ENCODE measurements at places on chromosomes 7 and 10.
A peak's percentile ranks its signal among the peaks of the same experiment; 100 is the strongest.

DNA sequence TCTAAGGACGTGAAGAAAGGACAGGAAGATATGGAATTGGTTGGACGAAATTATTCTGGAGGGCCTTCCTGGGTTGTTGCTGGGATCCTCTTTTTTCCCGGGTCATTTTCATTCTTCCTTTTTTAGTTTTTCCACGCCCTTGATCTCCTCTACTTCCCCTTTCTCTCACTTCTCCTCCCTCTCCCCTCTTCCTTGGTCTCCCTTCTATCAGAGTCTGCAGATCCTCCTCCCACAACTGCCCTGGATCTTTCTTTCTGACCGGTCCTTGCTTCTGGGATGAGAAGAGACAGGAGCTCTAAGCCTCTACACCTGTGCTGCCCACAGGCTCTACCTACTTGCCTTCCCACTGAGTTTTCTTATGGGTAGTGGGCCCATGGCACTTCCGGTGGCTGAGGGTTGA is 103.7 kb upstream of the RELN start:
- no peak for DNase-seq

- DNase-seq = no peak
Observed at GRCh38 chr10:81251457-81252115, 623.4 kb upstream of the NRG3 start.

DNA sequence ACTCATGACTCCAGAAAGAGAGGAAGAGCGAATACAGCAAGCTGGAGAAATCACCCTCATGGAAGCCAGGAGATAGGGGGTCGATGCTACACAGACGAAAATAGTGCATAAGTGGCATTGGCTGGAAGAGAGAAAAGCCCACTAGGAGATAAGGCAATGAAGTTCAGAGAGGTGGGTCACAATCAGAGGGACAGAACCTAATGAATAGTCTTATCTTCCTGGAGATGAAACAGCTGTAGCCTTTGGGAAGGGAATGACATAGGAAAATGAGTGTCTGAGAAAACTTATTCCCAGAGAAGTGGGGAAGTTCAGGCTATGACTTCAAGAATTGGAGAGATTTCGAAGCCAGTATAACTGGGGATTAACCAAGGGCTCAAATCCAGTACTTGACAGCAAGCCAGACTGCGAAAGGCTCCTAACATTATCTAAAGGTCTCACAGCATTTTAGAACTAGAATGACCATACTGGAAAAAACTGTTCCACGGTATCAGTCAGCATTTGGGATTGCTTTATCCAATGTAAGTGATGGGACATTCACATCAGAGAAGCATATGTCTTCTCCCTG is 211.1 kb downstream of the ZNF365 start:
- DNase-seq = no peak

- DNase-seq = no peak
Observed at GRCh38 chr7:676246-676971, 50.1 kb upstream of the DNAAF5 start.

DNA sequence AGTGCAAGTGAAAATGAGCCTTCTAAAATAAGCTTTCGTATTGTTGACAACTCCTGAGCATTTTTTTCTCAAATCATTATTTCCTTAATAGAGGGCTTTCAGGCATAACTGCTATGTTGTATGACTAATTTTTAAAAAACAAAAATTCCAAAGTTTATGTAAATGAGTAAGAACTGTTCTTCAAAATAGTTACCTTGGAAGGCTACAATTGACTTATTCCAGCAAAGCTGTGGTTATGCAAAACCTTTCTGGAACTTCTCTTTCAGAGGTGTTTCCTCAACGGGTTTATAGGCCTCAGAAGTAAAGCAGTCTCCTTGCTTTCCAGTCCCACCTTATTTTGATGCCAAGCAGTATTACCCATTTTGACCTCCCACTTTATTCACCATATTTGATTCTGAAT is 2.5 kb downstream of the SLC25A28 start:
- no peak for DNase-seq

DNA sequence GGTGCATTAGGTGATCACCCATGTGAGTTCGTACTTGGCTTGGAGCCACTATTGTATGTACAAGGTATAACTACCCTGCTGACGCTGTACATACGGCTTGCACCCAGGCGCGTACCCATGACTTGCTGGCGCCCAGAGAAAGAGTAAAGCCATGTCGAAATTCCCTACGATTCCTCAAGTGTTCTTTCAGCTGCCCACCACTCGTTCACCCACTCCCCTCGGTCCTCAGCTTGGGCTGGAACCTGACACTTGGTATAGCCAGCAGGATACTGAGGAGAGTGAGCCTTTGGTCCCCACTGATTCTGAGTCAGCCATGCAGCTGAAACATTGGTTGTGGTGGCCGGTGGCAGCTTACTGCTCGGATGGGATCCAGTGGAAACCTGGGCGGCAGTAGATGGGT is 241.5 kb downstream of the CACNA2D1 start:
- no peak for DNase-seq

- DNase-seq = no peak
Observed at GRCh38 chr7:107563081-107563774, 492 bp downstream of the COG5 start.

DNA sequence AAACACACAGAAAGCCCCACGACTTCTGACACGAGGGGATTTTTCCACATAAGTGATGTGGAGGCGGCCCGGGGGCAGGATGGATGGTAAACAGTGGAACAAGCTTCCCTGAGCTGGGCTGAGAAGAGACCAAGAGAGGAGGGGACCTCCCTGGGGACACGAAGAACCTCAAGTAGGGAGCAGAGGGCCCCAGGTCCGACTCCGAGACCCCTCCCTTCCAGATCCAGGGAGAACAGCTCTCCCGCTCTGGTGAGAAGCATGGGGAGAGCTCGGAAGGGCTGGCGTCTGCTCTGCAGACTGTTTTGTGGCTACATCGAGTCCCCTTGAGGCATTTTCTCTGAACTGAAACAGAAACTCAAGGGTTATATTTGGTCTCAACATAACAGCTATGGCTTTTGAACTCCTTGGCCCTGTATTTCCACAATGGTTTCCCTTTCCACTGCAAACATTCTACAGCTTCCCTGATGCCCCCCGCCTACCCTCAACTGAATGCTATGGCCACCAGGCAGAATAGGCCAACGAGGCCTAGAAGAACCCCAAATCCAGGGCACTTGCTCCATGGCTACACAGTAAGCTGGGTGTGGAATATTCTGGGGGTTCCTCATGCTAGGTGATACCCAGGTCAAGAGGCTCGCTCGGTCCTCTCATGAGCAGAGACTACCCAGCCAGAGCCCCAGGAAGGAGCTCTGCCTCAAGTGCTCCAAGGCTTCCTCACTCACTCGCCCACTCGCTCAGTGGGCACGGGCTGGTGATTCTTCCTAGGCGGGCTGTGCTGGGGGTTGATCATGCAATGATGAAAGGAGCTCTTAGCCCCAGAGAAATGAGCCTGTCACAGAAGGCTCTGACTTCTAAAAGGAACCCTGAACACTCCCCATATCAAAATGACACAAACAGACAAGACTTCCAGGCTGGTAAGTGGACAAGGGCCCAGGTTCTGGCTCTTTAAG is 47.5 kb downstream of the FAM53B start:
- no peak for DNase-seq

DNA sequence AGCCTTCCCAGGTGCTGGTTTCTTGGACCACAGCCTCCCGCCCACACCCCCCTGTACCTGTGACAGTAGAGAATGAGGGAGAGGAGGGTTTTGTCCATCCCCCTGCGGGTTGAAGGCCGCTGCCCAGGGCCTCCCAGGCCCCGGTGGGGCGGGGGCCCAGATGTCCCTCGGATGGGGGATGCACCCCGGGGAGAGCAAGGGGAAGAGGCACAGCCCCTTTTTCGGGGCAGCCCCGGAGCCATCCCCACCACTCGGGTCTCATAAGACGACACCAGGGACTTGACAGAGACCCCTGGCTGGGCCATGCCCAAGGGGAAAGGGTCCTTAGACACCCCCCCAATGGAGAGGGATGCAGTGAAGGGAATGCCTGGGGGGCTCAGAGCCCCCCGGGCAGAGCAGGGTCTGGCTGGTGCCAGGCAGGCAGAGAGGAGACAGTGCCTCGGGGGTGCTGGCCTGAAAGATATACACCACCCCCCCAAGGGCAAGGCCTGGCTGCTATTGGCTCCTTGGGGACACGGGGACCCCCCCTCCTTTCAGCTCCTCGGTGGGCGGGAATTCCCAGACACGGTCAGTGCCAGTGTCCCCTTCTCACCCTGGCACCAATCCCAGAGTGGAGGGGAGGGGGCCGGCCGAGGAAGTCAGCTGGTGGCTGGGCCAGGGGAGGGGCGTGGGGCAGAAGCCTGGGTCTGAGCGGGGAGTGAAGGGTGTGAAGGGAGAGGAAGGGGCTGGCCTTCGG is 3.7 kb upstream of the SPACDR start:
- DNase-seq = no peak

DNA sequence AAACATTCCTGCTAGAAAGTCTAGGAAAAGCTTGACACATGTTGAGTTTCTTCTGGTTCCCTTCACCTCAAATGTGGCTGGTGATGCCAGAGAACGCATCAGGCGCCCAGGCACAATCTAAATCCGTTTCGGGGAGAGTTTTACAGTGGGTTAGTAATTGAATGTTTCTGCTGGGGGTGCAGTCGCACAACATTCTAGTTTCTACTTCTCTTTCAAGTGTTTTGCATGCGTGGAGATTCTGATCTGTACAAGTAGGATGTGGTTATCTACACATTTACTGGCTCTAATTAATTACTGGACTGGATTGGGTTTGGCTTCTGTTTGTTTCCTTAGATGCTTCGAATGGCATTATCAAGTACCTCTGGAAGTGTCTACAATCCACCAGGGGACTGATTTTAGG is 173.8 kb downstream of the TMEM26 start:
- DNase-seq = no peak

- peak; percentile 8 for DNase-seq
Observed at GRCh38 chr10:48215486-48216203, 58.9 kb downstream of the FRMPD2 start.

DNA sequence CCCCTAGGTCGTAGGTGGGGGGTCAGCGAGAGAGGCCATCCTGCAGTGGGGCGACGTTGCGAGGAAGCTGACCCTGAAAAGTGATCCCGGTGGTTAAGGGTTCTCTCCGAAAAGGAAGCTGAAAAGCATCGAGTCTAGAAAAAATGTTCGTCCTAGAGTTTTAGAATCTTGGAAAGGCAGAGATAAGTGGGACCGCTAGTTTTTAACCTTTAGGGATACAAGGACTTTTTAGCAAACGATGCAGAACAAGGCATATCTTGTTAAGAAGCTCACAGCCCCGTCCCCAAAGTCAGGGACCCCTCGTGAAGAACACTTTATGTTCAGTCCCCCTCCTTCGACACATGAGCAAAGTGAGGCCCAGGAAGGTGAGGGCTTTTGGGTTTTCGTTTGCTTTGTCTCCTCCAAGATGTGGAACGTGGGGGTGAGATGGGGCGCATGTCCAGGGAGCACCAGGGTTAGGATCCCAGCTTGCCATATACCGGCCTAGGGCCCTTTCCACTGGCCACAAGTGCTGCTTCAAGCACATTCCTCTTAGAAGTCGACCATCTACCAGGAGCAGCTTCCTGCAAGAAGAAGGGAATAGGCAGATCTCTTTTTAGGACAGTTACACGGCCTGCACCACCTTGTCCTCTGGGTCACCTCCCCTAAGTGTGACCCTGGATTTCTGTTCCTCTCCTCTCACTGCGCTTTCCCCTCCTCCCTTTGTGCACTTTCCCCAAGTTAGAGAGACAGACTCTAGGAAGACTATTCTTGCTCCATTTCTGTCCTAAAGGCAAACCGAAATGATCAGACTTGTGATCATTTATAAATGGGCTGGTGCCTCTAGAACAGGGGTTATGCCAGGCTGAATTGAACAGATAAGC is 969 bp downstream of the SLC35G1 start:
- DNase-seq = no peak

GRCh38 chr7:149884541-149884940 is 10.8 kb downstream of the ATP6V0E2 start:
- DNase-seq = no peak

GRCh38 chr7:85883-86515 is 106.4 kb upstream of the FAM20C start:
- DNase-seq = no peak

GRCh38 chr10:43322769-43323168 is 48.7 kb upstream of the FXYD4 start:
- peak; percentile 32 for DNase-seq

DNA sequence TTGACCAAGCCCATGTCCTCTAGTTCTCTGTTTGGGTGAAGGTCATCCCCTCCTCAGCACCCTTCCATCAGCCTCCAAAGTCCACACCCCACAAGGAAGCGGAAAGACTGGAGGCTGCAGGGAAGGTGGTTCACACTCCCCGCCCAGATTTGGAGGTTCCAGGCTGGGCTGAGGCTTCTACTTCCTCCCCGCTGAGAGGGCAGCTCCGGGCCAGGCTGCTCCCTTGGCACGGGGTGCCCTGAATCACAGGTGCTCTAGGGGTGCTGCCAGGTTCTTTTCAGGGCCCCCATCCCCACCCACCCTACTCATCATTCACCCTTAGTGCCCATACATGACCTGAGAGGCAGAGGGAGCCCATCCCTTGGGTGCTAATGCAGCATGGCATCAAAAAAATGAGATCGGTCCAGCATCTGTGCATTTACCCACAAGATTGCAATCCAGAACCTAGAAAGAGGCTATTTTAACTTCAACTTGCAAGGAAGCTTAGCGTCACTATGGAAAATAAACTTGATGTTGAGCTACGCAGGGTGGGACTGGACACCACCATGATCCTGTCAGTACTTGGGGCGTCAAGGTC is 47.3 kb upstream of the ZMIZ1 start:
- DNase-seq = no peak

DNA sequence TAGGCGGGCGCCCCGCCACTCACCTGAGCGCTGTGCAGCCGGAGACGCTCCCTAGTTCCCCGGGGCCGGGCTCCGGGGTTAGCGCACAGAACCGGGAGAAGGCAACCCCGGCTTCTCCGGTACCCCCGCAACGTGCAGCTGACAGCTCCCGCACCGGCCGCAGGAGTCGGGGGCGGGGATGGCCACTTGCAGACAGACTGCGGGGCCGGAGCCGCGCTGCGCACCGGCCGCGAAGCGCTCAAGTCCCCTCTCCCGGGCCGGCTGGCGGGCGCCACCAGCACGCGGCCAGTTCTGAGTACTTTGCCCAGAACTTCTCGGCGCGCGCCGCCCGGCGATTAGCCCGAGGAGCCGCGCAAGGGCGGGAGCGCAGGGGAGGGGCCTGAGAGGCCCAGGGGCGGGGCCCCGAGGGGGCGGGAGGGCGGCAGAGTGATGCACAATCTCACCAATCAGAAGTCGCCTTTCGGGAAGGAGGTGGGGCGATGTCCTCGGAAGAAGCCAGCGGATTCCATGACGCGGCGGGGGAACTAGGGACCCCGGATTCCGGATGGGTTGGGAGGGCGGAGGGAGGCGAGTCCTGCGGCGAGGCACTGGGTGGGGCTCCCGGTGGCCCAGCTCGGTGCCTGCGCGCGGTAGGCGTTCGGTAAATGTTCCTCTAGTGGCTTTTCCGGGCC is at the start of gene OSBPL3:
Gene OSBPL3, minus strand, starts transcription at position 316 of the 671 bp plus-strand sequence. CDS start 87,706 bp downstream, outside the sequence.
- peak; percentile 92 for DNase-seq

- DNase-seq = no peak
Observed at GRCh38 chr7:32779167-32779566, 112.4 kb downstream of the KBTBD2 start.

DNA sequence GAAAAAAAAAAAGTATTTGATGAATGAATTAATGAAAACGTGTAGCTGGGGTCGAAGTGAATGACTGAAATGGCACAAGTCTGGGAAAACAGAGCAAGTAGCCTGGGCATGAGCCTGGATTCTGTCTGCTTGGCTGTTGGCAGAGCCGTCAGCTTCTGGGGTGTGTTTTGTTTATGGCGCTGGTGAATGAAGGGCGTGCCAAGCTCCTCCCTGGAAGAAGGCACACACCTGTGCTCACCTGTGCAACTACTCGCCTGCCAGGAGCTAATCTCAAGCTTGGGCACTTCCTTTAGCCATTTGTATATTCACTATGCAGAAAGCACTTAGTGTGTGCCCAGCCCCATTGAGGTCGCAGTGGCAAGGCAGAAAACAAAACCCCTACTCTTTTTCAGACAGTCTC is 74.1 kb downstream of the GTF2IRD1 start:
- DNase-seq = no peak

GRCh38 chr7:51316666-51317581 is at the start of gene COBL:
COBL (minus strand) TSS chr7:51316809; CDS start chr7:51316633, 176 bp downstream.
- DNase-seq = no peak

Data from fibroblast of skin of left quadriceps (primary cell).